ENCODE measurements at places on chromosomes 3 and 15.

- peak; percentile 75 for DNase-seq
Observed at GRCh38 chr3:35322070-35322469, 317.3 kb upstream of the ARPP21 start.

- no peak for DNase-seq
Observed at GRCh38 chr3:78481050-78481449, 1286.7 kb downstream of the ROBO1 start.

GRCh38 chr15:60945196-60945595 is 283.9 kb downstream of the RORA start:
- no peak for DNase-seq

- peak; percentile 84 for DNase-seq
Observed at GRCh38 chr15:92393071-92393979, at the start of gene ST8SIA2. Gene ST8SIA2 (plus strand): TSS chr15:92393881. CDS start chr15:92394065, 184 bp downstream.

DNA sequence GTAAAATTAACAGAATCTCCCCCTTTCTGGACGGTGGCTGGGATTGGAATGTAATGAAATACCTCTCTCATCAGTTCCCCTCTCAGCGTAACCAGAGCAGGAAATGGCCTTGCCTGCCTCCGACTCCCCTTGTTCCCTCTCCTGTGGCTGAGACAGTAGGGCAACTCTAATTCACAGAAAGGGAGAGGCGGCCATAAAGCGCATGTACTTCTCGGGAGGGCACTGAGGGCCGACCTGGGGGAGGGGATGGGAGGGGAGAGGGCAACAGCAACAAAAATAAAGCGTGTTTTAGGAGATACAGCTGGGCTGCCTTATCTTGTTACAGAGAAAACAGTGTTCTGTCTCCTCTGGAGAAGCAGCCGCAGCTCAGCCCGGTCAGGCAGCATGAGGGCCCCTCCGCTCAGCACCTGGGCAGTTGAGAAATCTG is 783.3 kb upstream of the ARRDC4 start:
- DNase-seq: peak; percentile 77

DNA sequence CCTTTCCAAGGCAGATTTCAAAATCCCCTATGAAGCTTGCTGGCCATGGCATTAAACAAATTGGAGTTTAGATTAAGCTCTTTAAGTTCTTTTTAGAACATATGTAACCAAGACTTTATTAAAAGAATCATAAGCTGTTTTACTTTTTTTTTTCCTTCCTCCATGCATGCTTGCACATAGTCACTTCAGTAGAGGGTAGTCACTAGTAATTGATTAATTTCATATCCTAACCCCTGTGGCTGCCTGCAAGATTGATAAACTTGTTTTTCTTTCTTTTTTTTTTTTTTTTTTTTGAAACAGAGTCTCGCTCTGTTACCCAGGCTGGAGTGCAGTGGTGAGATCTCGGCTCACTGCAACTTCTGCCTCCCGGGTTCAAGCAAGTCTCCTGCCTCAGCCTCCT is 33.3 kb upstream of the ZKSCAN7 start:
- no peak for DNase-seq

GRCh38 chr15:38709196-38709595 is 144.6 kb upstream of the RASGRP1 start:
- DNase-seq: no peak

DNA sequence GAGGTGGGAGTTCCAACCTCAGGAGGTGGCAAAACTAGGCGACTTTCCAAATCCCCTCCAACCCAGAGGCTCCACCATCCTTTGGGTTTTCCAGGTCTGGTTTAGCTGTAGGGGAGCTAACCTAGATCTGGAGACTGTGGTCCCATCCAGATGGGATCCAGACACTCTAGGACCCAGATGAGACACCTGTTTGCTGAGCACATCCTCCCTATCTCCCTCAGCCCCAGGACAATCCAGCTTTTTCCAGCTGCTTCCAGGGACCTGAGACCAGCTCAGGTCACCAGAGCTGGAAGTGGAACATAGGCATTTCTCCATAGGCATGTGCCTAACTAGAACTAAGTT is 18.2 kb downstream of the CRTAP start:
- DNase-seq: no peak

- DNase-seq: no peak
Observed at GRCh38 chr3:194667363-194667762, 4.6 kb downstream of the LSG1 start.

GRCh38 chr3:184491011-184491576 is 70.5 kb upstream of the EPHB3 start:
- no peak for DNase-seq

DNA sequence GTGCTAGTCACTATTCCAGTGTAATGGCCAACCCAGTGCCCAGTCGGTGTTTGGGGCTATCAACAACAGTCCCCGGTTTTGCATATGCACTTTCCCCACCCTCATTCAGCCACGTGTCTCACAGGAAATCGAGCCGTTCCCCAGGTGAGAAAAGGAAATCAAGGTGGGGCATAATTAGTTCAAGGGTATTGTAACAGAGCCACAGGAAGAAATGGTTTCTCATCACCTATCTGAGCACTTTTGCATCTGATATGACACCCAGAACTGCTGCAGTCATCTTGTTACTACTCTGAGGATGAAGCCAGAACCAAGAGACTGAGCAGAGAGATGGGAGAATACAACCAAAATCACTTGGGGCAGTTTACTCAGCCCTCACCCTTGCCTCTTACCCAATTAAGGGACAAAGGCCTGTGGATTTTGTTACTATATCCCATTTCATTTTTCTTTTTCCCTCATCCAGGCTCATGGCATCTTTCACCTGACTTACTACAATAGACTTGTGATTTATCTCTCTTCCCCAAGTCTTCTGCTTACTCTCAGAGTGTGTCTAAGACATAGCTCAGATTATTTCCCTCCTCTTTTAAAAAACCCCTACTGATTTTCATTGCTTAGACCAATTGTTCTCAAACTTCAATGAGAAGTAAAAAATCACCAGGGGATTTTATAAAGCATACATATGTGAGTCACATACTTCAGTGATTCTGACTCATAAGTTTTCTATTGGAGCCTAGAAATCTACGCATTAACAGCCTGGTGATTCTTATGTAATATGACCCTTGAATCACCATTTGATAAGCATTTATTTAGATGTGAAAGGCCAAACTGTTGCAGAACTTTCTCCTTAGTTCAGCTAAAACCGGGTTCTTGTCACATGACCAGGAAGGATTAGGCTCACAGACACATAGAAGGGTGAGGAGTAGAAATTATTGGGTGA is 40.5 kb downstream of the TRAT1 start:
- DNase-seq: no peak

GRCh38 chr15:33014586-33014985 is 179.9 kb downstream of the FMN1 start:
- no peak for DNase-seq

- no peak for DNase-seq
Observed at GRCh38 chr15:93131485-93132095, 42.6 kb upstream of the RGMA start.

DNA sequence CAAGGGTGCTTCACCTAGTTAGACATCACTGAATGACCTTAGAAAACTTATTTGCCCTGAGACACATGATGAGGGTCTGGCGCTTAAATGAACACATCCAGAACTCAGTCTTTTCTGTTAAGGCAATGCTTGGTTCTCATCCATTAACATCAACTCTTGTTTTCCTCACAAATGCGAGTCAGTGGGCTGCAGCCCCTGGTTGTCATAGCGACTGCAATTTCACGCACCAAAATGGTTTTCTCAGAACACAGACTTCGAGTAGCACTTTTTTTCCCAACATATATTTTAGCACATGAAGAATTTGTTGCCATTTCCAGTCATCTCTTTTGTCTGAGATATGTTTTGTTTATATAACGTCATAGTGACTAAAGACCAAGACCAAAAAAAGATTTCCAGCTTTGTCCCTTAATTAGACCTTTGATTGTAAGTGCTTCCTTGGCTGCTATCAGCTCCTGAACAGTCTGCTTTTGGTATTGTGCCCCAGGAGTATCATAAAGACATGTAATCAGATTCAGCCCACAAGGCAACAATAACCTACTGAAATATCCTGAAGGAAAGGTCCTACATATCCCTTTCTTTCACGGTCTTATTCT is 68.5 kb downstream of the GPR176 start:
- no peak for DNase-seq

- no peak for DNase-seq
Observed at GRCh38 chr15:72599855-72600464, 54.5 kb upstream of the GOLGA6B start.

DNA sequence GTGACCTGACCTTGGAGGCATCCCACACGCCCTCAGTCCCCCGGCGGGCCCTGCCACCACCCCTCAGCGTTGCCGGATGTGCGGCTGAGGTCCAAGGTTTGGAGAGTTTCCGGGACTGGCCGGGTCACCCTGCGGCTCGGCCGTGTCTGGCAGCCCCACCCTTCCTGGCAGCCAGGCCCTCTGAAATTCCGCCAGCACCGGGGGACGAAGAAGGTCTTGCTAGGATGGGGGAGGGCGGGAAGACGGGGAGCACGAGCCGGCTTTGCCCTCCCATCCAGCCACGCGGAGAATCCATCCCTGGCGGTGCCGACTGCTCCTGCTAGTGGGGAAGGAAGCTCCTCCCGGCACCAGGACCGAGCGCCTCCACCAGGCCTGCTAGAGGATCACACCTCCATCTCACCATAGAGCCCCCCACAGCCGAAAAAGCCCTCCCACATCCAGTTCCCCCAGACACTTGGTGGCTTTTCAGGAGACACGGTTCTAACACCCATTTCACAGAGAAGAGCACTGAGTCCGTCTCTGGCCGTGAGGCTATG is 81.5 kb downstream of the CPN2 start:
- DNase-seq: peak; percentile 80

DNA sequence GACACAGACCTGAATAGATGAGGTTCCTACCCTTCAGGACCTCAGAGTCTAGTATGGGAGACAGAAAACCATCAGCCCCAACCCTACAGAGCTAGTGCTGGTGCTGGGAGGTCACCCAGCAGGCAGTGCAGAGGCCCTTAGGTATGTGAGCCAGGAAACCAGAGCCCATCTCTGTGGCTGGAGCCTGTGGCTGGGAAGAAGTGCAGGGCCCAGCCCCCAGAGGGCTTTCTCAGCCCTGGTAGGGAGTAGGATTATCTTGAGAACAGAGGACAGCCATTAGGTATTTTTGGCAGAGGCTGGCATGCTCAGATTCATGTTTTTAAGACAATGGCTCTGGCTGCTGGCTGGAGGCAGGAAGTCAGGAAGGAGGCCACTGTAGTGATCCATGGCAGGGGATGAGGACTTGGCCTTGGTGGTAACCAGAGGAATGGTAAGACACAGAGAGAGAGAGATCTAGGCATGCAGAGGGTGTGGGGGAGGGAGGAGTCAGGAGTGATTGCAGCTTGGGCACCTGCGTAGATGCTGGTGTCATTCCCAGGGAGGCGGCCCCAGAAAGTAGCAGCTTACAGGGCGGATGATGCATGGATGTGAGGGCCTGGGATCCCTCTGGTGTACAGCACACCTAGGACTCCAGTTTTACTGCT is 220.9 kb upstream of the EIF1B start:
- no peak for DNase-seq

GRCh38 chr3:112476346-112476745 is 22.9 kb downstream of the BTLA start:
- DNase-seq: no peak

Data from islet precursor cell (in vitro differentiated cells).